ENCODE measurements at places on chromosomes 2 and 18.

DNA sequence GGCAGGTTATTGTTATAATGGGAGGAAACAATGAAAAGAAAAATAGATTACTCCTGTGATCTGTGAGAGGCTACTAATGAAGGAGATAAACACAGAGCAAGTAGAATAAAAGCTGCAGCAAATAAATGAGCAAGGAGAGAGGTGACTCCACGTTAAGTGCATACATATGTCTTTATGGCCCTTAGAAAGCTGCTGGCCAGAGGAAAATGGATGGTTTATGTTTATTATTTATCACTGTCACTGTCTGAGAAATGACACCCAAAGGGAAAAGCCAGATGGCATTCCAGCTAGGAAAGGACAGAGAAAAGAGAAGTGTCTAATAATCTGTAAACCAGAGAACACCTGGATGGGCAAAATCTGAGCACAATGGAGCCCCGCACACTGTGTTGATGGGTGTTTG is 122.9 kb upstream of the DDX18 start:
- no peak for DNase-seq

- DNase-seq = no peak
These were observed 278.4 kb upstream of the SPRED2 start for GRCh38 chr2:65710779-65711295.

- DNase-seq = peak; percentile 44
These were observed 7.9 kb downstream of the CROCC2 start for GRCh38 chr2:240913810-240914644.

GRCh38 chr2:182625814-182626213 is 90.2 kb upstream of the DNAJC10 start:
- DNase-seq = no peak

DNA sequence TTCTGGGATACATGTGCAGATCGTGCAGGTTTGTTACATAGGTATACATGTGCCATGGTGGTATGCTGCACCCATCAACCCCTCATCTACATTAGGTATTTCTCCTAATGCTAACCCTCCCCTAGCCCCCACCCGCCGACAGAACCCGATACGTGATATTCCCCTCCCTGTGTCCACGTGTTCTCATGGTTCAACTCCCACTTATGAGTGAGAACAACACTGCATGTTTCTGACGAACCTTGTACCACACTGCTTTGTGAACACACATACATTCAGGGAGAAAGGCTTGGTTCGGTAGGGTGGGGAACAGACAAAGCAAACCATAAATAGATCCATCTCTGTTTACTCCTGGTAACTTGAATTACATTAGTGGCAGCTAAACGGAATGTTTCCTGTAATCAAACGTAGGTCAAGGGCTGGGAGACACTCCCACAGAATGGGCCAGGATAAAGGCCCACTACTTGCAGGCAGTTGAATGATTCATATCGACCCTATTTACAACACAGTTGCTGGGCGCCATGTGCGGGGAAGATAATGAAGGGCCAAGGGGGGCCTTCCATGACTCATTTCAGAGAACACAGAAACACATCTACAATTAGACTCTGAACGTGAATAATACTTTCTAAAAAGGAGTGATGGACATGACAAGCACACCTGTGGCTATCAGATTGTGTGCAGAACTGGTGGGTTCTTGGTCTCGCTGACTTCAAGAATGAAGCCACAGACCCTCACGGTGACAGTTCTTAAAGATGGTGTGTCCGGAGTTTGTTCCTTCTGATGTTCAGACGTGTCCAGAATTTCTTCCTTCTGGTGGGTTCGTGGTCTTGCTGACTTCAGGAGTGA is 56.8 kb upstream of the KIDINS220 start:
- DNase-seq = no peak

DNA sequence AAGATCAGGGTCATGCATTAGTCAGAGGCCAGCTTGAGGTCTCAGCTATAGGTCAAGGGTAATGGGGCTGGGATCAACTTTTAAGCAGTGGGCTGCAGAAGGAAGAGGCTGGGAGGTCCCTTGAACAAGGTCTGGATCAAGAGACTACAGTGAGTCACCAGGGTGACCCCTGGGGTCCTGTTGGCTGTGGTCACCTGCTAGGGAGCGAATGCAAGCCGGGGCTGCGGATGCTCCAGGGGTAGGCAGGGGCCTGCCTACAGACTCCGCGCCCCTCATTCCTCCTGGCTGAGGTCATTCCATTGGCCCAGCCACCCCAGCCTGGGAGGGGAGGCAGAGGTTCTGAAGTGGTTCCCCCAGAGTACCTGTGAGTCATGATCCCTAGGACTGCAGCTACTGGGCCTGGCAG is 110.4 kb downstream of the CYP26B1 start:
- no peak for DNase-seq

DNA sequence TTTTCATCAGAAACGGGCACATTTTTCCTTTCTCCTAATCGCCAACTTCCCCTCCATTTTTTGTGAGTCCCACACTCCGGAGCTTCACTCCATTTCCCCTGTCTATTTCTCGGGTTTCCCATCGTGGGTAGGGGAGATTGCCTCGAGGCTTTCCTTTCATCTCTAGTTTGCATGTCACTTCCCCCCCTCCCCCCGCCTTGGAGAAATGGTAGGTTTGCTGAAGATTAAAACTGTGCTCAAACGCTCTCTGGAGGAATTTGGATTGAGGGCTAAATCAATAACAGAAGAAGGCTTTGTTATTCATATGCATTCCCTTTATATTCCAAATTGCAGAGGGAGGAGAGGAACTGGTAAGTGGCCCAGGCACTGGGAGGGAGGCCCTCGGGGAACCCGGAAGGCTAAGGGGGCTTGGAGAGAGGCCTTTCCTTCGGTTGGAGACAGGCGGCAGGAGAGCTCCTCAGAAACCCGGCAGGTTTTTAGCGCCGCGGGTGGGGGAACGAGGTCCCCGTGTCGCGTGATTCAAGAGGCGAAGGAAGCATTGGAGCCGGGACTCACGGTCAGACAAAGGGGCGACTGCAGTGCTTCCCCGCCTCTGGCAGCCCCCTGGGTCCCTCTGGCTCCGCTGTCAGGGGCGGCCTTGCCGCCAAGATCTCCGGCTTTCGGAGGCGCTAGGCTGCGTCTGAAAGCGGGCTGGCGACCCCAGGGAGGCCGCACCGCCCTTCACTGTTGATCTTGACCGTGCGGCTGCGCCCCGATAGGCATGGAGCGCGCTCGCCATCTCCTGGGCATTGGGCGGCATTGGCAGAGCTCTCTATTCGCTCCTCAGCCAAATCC is 2.4 kb upstream of the HOXD12 start:
- peak; percentile 51 for DNase-seq

DNA sequence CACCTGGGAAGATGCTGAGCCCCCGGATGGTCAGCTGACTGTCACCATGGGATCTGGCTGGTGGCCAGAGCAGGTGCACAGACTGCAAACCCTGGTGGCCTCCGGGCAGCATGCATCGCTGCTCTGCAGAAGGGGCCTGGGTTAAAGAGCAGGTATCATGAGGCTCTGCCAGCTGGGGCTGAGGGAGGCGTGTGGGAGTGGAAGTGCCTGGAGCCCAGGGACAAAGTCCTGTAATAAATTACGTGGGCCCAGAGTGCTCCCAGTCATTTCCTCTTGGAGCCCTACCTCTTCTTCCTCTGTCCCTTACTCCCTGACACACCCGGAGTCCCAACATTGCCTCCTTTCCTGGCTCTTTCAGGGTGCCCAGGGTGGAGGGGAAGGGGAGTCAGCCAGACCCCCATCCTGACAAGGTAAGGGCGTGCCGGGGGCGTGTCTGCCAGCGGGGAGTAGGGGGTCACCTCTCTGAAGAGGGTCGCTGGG is at the start of gene MYO7B:
Gene MYO7B, plus strand, starts transcription at position 262 of the 480 bp plus-strand sequence. CDS start 24,040 bp downstream, outside the sequence.
- no peak for DNase-seq

DNA sequence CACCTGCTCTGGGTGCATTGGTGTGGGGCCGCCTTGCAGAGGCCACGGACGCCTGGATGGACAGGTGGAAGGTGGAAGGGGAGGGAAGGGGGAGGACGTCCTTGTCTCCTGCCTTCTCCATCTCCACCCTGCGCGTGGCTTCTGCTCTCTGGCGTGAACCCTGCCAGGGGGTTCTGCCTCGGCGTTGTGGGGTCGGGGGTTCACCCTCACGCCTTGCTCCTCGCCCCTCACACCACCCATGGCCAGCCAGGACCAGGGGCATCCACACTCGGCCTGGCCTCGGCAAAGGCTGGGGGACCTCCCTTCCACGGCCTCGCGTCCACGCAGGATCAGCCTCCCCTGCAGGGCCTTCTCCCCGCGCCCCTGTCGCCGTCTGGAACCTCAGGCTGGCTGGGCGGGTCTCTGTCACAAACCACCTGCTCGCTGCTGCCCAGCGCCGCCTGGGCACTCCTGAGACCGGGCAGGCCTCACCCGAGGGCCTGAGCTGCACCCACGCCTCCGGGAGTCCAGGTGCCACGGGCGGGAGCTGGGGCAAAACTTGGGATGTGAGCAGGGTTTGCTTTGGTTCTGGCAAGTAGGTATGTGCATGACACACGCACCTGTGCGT is 655.9 kb downstream of the GALR1 start:
- DNase-seq = no peak

GRCh38 chr2:226738191-226738820 is 61.3 kb downstream of the IRS1 start:
- DNase-seq = no peak

GRCh38 chr2:217307023-217307422 is 447.2 kb upstream of the TNP1 start:
- no peak for DNase-seq

DNA sequence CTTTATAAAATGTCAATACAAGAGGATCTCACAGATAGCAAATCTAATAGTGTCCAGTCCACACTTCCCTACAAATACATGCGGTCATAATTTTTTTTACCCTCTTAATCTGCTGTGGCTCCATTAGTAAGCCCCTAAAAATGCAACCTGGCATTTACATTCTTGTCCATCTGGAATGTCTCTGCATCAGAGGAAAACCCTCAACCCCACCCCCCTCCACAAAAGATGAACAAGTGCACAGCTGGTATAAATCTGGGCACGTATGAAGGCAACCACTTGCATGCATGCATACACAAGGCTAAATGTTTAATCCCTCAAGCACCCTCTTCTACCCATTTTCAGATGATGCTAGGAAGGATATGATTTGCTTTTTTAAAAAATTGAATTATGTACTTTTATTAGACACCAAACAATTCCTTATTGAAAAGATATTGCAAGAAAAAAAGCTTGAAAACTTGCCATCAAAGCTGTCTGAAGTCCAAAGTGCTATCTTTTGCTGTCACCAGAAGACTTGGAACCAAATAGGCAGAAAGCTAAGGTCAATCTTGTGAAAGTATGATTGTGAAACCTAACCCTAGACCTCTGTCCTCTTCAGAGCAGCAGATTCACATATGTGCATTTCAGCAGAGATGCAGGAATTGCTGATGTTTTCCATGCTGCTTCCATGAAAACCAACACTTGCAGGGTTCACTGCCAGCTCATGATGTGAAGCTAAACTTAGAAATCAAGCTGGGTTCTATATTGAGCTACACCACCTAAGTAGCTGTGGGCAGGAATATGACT is 39.0 kb downstream of the IRS1 start:
- DNase-seq = no peak

GRCh38 chr2:26941486-26941885 is 29.0 kb upstream of the MAPRE3 start:
- no peak for DNase-seq

GRCh38 chr2:74952575-74952974 is 5.9 kb upstream of the POLE4 start:
- DNase-seq = no peak

DNA sequence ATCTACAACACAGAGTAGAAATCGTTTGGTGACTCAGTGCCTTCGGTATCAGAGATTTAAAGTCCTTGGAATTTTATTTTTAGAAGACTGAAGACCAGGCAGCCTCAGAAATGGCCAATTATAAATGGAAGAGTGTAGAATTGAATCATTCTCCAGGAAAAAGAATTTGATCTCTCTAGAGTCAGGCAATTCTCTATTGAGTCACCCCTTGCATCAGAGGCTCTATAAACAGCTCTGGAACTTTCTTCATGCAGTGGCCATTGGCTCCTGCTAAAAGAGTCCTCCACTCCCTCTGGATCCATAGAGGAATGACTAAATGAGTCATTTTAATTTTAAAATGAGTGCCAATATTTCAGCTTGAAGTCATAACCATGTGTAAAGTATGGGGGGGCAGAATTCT is 816.2 kb downstream of the TDRD15 start:
- DNase-seq = no peak

- no peak for DNase-seq
These were observed 123.8 kb downstream of the AFF3 start for GRCh38 chr2:100018341-100019193.

- no peak for DNase-seq
These were observed 299.2 kb upstream of the TFPI start for GRCh38 chr2:187853381-187853791.

GRCh38 chr2:135825550-135826176 is 11.3 kb downstream of the LCT start:
- no peak for DNase-seq

GRCh38 chr2:239268082-239268481 is 132.7 kb downstream of the HDAC4 start:
- DNase-seq = no peak

DNA sequence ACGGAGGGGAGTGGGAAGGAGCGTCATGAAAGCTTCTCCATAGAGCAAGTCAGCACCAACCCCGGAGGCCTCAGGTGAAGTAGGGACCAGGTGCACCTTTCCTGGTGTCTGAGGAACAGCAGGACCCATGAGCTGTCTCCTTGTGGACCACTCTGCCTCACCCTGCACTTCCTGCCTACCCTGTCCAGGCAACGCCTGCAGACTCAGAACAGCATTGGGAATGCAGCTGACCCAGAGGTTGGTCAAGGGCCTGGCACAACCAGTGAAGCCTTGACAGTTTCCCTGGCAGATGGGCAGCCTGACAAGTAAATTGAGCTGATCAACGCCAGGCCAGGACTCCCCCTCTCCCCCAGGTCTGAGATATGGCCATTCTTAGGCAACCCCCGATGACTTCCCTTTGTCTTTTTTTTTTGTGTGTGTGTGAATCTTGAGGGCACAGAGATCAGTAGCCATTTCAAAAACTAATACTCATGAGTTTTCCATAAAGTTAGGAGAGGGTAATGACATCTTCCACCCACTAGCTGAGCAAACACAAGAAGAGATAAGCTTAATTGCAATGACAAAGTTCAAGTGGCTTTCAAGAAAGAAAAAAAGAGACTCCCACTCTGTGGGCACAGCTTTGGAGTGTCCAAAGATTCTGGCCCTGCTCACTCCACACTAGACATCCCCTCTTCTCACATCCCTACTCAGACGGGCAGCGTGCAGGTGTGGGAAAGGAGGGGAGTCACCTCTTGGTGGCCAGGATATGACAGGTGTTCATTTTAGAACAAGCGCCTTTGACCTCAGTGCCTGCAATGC is 3.5 kb upstream of the FABP1 start:
- DNase-seq = no peak

- no peak for DNase-seq
These were observed 207.7 kb downstream of the BCL2 start for GRCh38 chr18:63111671-63112402.

Data from effector memory CD8-positive, alpha-beta T cell (primary cell).